Effector memory CD4-positive, alpha-beta T cell (primary cell): ENCODE measurements at places on chromosomes 12 and 14.

DNA sequence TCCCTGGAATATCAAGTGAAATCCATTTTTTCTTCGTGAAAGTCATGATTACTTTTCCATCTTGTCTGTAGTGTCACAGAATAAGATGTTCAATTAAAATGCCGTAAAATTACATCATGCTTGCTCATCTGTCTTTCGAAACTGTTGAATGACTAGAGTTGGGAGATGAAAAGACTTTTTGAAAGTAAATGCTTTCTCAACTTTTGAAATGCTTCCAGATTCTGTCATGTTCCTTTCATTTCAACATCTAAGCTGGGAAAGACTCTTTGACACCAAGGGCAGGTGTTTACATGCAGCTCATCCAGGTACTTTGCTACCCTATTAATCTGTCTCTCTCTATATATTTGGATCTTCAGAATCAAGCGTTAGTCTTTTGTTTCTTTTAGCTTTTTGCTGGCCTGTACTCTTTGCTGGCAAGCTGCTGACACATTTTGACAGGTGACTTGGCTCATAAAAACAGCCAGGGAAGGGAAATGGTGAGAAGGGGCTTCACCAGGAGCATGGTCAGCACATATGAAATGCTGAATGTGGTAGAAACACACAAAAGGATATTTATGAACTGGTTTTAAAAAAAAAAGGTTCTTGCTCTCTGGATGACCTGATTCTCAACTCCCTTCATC is 77.0 kb upstream of the METAP2 start:
- no peak for DNase-seq

GRCh38 chr14:72781561-72782508 is 112.1 kb downstream of the DPF3 start:
- no peak for DNase-seq

- no peak for DNase-seq
Observed at GRCh38 chr14:79487632-79488031, 723.7 kb downstream of the DIO2 start.

GRCh38 chr14:35480119-35480769 is 53.7 kb upstream of the INSM2 start:
- DNase-seq: no peak

- DNase-seq: no peak
Observed at GRCh38 chr12:130335517-130336392, 1.9 kb upstream of the PIWIL1 start.

- DNase-seq: no peak
Observed at GRCh38 chr12:50718760-50719159, 45.1 kb upstream of the ATF1 start.

DNA sequence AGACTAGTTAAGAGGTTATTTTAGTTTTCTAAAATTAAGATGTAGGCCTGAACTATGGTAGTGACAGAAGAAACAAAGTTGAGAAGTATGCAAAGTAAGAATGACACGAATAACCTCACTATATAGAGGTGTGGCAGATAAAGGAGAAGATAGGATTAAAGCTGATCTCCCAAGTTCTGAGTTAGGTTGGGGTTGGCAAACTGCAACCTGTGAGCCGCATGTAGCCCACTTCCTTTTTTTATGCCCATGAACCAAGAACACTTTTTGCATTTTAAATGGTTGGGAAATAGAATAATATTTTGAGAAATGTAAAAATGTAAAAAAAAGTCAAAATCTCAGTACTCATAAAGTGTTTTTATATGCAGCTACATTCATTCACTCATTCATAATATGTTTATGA is 34.3 kb downstream of the KTN1 start:
- DNase-seq: no peak

DNA sequence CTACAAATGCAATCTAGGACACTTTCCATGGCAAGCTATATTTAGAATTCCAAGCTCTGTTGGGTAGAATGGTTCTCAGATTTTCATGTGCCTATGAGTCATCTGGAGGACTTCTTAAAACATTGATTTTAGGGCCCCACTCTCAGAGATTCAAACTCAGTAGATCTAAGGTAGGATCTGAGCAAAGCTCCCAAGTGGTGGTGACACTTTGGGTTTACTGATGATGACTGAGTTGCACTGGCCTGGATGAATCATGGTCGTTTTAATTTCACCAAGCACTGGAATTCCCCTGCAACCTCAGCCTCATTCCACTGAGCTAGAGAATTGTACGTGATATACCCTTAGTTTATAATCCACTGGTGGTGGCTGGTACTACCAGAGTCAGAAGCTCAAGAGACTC is 86.5 kb downstream of the PPM1H start:
- DNase-seq: no peak

DNA sequence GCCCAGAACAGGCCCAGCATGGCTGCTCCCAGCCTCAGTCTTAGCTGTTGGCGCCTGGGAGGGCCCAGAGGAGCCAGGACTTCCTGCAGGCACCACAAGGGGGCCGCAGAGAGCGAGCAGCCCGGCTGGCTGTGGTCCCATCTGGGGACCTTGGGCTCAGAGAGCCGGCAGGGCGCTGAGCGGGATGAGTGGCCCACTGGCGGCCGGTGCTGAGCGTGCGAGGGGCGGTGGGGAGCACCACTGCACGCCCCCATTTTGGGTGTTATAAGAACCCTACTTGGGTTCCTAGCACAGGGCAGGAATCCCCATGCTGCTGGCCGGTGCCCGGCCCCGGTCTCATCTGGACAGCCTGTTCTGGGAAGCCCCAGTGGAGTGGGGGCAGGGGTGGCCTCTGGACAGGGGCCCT is 25.9 kb upstream of the CRIP2 start:
- peak; percentile 47 for DNase-seq

DNA sequence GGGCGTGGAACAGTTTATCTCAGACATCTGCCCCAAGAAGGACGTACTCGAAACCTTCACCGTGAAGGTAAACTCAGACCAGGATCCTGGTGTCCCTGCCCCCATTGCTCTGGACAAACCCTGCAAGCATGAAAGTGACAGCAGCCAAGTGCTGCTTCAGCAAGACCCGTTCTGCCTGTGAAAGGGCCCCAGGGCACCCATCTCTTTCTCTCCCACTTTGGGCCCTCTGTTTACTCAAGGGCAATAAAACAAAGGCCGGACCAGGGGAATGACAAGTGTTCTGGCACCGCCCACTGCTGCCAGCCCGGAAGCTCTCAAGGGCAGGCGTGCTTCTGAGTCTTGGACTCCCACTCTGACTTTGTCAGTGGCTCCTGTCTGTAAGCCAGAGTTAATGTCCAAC is 35.3 kb downstream of the CD9 start:
- DNase-seq: no peak

DNA sequence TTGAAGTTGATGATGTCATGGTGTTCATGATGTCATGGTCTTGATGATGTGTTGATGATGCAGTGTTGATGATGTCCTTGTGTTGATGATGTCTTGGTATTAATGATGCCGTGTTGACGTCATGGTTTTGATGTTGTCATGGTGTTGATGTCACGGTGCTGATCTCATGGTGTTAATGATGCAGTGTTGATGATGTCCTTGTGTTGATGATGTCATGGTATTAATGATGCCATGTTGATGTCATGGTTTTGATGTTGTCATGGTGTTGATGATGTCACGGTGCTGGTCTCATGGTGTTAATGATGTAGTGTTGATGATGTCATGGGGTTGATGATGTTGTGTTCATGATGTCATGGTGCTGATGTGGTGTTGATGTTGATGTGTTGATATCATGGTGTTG is 48.0 kb upstream of the RIMBP2 start:
- no peak for DNase-seq

DNA sequence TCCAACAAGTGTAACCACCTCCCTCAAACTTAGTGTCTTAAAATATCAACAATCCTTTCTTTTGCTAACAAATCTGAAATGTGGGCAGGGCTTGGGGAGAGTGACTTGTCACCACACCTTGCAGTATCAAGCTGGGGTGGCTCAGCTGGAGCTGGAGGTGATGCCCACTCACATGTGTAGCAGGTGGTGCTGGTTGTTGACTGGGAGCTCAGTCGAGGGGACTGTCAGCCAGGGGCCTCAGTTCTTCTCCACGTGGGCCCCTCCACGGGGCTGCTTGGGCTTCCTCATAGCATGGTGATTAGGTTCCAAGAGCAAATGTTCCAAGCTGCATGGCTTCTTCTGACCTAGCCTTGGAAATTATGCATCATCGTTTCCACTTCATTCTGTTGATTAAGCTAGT is 32.6 kb upstream of the ESRRB start:
- DNase-seq: no peak

- no peak for DNase-seq
Observed at GRCh38 chr14:50832935-50833630, 2.1 kb upstream of the NIN start.

DNA sequence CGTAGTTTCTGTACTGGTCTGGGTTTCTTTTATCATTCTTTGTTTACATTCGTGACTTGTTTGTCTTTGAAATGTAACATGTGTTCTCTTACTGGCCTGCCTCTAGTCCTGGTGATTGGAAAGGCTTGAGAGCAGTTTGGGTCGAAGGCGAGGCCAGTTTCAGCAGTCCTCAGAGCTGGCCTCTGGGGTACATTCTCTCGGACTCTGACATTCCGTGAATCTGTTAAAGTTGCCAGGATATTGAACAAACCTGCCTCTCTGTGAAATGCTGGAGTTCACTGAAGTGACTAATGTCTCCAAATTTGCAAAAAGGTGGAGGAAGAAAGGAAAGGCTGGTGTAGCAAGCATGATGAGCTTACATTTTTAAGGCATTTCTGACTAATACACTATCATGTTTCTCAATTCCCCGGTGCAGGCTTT is 1.5 kb downstream of the PLEKHA5 start:
- DNase-seq: no peak

GRCh38 chr12:79267580-79267979 is 403.0 kb downstream of the SYT1 start:
- DNase-seq: no peak

DNA sequence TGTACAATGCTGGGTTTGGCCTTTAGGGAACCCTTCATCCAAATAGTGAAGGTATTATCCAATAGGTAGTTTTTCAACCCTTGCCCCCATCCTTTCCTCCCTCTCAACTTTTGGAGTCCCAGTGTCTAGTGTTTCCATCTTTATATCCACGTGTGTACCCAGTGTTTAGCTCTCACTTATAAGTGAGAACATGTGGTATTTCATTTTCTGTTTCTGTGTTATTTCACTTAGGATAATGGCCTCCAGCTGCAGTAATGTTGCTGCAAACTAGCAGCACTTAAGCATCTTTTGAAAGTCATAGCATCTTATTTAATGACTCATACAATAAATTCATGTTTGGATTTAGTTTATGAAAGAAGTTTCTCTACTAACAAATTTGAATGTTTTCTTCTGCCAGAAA is 442.5 kb downstream of the NELL2 start:
- no peak for DNase-seq

DNA sequence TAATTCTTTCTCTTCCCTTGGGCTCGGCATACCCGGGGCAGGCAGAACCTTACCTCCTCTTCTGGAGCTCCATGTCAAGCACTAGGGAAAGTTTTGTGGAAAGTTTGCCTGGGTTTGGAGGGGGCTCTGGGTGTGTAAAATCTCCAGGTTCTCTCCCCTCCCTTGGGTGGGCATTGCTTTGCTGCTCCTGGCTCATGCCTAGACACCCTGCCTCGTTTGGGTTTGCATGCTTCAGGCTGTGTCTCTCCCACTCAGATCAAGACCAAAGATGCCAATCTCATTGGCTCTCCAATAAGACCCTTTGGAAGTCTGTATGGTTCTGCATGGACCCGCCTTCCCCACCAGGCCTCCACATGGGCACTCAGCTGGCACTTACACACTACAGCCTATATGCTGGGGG is 6.2 kb upstream of the KRT2 start:
- DNase-seq: no peak

- no peak for DNase-seq
Observed at GRCh38 chr12:3281588-3282383, 204.6 kb downstream of the TSPAN9 start.

- DNase-seq: no peak
Observed at GRCh38 chr14:39264558-39264957, 30.8 kb downstream of the MIA2 start.
